Stimulated activated CD4-positive, alpha-beta T cell treated with anti-CD3 and anti-CD28 coated beads, Interleukin-12 subunit alpha, Interleukin-12 subunit beta, amount 100 ng/mL, for 4 hours (primary cell): ENCODE measurements at places on chromosomes 5 and 9.

- DNase-seq = no peak
Measured at GRCh38 chr9:136268735-136269134, 23.1 kb upstream of the QSOX2 start.

DNA sequence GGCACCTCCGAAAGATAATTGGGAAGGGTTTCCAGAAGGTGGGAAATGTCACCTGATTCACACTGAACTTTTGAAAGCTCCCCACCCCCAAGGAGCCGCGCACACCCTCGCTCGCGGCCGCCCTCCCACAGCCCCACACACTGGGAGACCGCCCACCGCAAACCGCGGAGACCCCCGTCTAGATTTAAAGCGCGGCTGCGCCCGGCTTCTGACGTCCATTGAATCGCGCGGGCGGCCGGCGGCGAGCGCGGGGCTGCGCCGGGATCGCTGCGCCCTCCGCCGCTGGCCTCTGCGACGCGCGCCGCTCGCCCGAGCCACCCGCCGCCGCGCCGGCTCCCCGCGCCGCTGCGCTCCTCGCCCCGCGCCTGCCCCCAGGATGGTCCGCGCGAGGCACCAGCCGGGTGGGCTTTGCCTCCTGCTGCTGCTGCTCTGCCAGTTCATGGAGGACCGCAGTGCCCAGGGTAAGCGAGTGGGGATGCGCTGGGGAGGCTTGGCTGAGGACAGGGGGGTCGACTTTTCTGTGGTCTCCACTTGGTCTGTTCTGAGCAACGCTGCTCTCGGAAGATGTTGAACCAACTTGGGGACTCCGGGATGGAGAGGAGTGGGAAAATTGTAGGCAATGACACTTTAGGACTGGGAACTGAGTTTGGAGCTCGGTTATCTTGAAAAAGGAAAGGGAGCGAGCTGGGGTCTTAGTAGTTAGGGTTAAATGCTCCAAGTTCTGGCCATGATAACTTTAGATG is at the start of gene FST:
TSS of gene FST (plus strand) at position 214 of the 743 bp plus-strand sequence. CDS start at position 377, 163 bp downstream.
- no peak for DNase-seq

- no peak for DNase-seq
Measured at GRCh38 chr9:128358861-128359260, 12.3 kb upstream of the URM1 start.

- DNase-seq = peak; percentile 24
Measured at GRCh38 chr9:21434202-21435014, 5.8 kb upstream of the IFNA1 start.

DNA sequence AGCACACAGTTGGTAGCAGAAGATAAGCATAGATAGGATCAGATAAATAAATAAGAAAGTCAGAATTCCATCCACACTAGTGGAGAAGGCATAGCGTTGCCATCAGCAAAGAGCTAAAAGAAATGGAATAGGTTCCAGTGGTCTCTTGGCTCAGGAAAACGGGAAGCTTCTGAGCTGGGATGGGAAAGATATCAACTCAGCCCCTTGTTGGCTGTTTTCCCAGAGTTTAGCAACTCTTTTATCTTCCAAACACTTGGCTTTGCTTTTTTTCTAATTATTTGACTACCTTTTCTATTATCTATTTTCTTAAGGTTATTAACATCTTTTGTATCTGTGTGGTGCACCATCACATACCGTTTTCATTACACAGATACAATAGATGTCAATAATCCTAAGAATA is 445.7 kb upstream of the TRPC7 start:
- DNase-seq = no peak

DNA sequence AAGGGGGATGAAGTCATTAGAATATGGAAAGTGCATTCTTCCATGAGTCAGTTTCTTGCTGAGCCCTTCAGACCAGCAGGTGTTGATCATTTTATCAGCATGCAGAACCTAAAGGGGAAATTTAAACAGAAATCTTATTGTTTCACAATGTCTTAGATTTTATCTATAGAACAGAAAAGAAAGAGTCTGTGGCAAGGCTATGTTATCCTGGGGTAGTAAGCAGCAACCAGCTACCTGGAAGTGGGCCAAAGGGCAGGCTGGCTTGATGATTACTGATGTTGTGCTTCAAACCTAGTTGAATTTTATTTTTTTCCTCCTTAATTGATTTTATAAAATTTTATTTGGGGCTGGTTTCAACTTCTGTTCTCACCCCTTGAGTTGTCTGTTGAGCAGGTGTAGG is 101.5 kb downstream of the LRRC70 start:
- DNase-seq = no peak

- no peak for DNase-seq
Measured at GRCh38 chr5:65032250-65032649, 263.5 kb downstream of the CWC27 start.

DNA sequence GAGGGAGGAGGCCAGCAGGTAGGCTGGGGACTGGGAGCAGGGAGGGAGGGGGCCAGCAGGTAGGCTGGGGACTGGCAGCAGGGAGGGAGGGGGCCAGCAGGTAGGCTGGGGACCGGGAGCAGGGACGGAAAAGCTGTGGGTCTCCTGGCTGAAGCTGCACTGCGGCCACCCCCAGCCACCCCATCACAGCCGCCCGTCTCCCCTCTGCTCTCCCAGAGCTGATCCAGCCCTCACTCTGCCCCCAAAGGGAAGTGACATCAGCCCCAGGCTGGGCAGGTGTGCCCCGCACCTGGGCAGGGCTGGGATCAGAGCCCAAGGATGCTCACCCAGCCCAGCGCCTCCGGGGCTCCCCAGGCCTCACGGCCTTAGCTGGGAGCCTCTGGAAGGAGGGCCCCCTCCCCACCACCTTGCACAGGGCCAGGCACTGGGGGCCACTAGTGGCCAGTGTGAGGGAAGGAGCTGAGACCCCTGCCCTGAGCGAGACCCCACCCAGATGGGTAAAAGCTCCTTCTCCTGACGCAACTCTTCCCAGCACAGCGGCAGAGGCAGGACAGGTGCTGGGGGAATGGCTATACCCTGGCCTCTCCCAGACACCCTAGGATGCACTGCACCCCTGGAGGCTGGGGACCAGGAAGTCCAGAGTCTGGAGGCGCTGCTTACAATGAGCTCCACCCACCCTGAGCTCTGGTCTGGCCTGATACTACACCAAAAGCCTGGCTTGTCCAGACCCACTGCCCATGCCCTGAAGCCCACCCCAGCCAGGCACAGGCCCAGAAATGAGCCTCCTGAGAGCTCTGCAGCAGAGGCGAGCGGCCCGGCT is 11.6 kb downstream of the AGPAT2 start:
- no peak for DNase-seq

GRCh38 chr5:43017428-43017815 is 22.7 kb downstream of the ANXA2R start:
- peak; percentile 15 for DNase-seq

DNA sequence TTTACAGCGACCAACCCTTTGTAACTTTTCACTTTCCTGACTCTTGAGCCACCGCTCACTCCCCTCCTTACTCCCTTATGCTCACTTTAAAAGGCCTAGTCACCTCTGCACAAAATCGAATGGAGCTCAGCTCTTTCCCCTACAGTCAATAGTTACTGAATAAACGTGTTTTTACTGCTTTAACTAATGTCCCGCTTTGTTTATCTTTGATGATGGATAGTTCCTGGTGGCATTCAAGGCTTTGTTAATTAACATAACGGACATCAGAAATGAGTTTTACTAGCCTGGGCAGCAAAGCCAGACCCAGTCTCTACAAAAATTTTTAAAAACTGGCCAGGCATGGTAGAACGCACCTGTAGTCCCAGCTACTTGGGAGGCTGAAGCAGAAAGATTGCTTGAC is 5.0 kb downstream of the SERINC5 start:
- no peak for DNase-seq

DNA sequence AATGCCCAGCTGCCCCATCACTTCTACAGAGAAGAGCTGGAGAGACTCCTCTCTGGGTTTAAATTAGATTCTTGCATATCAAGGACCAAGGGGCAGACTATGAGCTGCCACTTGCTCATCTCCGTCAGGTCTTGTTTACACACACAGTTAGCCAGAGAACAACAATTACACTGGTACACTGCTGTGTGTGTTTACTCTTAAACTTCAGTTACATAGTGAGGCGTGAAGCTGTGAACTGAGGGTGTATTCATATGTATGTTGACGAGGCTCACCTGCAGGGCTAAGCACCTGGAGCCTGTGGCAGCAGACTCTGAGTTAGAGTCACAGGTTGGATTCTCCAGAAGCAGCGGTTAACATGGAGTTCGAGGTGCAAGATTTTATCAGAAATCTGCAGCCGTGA is 155.4 kb upstream of the ANKH start:
- no peak for DNase-seq

DNA sequence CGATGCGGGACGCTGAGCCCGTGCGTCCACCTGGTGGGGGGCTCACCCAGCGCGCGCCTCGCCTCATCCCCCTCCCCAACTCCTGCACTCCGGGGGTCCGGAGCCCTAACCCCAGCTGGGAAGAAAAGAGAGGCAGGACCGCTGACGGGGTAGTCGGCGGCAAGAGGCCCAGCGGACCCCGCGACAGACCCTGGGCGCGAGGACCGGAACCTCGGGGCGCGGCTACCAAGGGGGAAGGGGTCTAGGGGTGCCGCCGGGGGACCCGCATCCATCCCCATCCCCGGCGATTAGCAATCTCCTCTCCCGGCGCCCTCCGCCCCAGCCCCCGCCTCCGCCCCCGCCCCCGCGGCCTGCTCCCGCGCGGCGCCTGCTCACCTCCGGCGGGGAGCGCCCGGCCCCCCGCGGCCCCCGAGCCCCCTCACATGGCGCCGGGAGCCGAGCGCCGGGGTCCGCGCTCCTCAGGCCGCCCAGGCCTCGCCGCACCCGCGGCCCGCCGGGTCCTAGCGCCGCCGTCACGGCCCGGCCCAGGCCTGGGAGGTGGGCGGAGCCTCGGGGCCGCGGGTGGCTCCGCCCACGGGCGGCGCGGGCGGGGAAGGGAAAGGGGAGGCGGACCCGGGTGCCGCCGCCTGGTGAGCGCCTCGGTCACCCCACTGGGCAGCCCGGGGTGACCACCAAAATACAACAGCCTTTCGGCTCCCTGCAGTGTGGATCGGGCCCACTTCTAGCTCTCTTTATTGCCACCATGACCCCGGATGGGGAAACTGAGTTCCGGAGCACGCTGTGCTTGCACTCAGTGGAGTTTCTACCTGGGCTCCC is at the start of gene ST6GALNAC6:
TSS of gene ST6GALNAC6 (minus strand) at position 476 of the 816 bp plus-strand sequence. CDS start 1,622 bp downstream, outside the sequence.
- DNase-seq = peak; percentile 76

DNA sequence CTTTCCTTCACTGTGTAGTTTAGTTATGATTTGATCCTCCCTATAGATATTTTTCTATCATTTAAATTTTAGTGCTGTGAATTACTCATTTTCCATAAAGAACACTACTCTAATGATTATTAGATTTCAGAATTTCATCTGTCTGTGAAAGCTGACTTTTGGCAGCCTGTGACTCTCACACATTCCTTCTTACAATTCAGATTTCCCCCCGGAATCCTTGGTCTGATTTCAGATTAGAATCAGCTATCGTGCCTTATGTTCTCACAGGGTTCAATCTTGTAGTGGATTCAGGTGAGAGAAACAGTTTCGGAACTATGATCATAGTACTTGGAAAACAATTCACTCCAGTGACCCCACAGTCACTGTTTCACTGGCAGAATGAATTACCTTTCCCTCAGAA is 26.2 kb downstream of the ZNF474 start:
- no peak for DNase-seq

DNA sequence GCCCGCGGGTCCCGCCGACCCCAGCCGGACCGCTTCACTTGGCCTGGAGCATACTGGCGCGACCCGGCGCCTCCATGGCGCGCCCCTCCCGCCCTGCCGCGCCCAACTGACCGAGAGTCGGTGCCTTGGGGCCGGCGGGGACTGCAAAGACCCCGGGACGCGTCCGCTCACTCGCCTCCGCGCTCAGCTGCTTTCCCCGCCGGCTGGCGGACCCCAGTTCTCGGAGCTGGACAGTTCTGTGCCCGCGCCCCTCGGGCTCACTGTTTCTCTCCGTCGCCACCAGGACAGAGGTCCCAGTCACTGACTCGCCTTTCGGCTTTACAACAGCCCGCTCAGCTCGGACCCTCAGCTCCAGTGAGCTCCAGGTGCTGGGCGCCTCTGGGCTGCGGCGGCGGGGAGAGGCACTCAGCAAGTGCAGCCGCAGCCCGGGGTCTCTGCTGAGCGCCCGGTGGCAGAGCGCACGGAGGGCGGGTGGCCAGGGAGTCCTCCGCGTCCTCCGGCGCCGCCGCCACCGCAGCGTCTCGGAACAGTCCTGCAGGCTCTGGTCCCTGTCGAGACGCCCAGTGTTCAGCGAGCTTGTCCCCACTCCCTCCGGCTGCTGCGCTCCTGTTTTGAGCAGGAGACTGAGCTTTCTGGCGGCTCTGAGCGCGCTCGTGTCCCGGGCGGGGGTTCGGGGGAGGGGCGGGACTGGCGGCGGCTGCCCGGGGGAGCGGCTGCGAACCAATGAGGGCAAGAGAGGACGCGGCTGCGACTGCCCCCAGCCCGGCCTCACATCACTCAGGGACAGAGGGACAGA is at the start of gene SMIM32:
TSS of gene SMIM32 (minus strand) at position 637 of the 796 bp plus-strand sequence. CDS start 638 bp downstream, outside the sequence.
- DNase-seq = no peak

GRCh38 chr5:72035831-72036230 is 71.4 kb upstream of the MAP1B start:
- DNase-seq = no peak

DNA sequence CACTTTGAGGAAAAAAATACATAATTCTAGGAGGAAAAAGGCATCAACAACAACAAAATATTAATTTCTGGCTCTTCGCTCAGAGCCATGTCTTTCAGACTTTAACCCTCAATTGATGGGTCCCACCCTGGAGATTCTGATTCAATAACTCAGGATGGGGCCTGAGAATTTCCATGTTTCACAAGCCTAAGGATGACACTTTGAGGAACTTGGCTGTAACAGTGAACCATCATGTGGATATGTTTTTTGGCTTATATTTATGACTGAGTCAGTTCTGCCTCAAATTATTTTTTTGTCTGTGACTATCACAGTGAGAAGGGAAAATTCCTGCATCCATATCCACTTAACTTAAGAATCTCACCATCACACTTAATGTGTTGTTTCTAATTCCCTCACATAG is 504.6 kb downstream of the RASEF start:
- no peak for DNase-seq

- DNase-seq = no peak
Measured at GRCh38 chr5:89954916-89955315, 454.6 kb downstream of the CETN3 start.

DNA sequence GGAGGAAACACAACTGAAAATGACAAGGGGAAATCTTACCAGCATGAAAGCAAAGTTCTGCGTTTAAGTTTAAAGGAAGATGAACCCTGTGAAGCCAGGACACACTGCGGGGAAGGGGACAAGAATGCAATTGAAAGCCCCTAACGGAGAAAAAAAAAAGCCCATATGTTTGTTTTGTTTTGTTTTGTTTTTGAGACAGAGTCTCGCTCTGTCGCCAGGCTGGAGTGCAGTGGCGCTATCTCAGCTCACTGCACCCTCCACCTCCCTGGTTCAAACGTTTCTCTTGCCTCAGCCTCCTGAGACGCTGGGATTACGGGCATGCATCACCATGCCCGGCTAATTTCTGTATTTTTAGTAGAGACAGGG is 2.9 kb downstream of the STK10 start:
- no peak for DNase-seq

GRCh38 chr5:110702704-110703103 is 23.8 kb downstream of the TMEM232 start:
- DNase-seq = no peak

GRCh38 chr9:114546851-114547250 is 40.7 kb upstream of the ATP6V1G1 start:
- DNase-seq = no peak
